Stimulated activated CD8-positive, alpha-beta memory T cell treated with anti-CD3 and anti-CD28 coated beads, Interleukin-2, amount 100 ng/mL, for 1 hour (primary cell): ENCODE measurements at places on chromosomes 13 and 19.

GRCh38 chr19:35904311-35905068 lies 2.2 kb downstream of the HCST start:
- no peak for DNase-seq

DNA sequence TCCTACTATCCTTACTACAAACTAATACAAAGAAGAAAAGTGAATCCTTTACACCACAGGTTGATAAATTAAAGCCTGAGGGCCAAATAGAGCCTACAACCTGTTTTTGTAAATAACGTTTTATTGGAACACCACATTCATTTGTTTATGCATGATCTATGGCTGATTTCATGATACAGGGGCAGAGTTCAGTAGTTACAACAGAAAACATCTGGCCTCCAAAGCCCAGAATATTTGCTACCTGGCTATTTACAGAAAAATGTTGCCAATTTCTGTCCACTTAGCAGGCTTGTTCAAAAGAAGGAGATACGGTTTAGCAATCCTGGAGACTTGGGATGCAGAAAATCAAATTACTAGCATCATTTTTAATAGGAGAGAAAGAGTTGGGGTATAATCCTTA lies 24.1 kb downstream of the DCT start:
- no peak for DNase-seq

GRCh38 chr19:29677001-29677817 lies 11.9 kb downstream of the PLEKHF1 start:
- DNase-seq, result no peak

DNA sequence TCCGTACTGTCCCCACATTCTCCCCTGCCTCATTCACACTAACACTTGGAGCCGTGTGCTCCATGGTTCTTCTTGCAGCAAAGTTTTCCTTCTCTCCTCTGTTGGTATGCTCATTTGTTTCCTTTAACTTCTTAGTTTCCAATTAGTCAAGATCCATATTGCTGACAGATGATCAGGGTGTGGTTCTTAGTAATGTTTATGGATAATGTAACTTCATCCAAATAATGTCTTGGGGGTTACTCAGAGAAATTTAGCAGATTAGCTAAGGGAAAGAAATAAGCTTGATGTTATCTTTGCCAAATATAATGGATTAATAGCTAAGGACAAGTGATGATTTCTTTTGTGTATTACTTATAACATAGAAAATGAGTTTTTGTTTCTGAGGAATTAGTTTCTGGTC lies 174.4 kb downstream of the NUFIP1 start:
- DNase-seq, result no peak

DNA sequence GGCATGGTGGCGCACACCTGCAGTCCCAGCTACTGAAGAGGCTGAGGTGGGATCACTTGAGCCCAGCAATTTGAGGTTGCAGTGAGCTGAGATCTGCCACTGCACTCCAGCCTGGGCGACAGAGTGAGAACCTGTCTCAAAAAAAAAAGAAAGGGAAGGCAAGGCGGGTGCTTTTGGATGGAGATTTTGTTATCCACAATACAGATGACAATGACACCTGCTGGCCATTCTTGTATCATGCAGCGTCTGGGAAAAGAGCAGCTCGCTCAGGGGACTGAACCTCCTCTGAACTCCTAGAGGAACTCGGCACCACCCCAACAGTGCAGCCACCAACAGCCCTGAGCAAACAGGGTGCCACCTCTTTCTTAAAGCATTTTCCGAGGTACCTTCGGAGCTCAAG lies 22.8 kb downstream of the HAUS8 start:
- no peak for DNase-seq

DNA sequence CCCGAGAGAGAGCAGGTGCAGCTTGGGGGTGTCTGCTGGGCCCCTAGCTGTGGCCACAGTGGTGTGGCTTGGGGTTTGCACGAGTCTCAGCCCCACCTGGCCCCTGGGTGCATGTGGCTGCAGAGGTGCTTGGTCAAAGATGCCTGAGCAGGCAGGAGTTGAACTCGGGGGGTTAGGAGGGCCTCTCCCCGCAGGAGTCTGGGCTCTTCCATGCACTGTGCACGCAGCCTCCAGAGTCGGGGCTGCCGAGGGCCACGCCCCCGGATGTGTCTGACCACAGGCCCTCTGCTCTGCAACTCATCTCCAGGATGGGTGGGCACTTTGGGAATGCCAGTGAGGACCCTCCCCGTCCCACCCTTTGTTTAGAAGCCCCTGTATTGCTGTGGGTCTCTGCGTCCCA lies 91.5 kb upstream of the MCF2L start:
- no peak for DNase-seq

- DNase-seq, result no peak
These were observed 129.3 kb downstream of the PTPRS start for GRCh38 chr19:5211217-5211822.

- no peak for DNase-seq
These were observed 471.0 kb downstream of the OLFM4 start for GRCh38 chr13:53499576-53500133.

GRCh38 chr13:71306821-71307220 lies 560.2 kb downstream of the DACH1 start:
- DNase-seq, result no peak

- no peak for DNase-seq
These were observed 60.0 kb upstream of the SERP2 start for GRCh38 chr13:44313674-44314073.

GRCh38 chr13:51687947-51688714 lies 103.9 kb downstream of the WDFY2 start:
- no peak for DNase-seq

- DNase-seq, result no peak
These were observed 137.8 kb upstream of the SOX1 start for GRCh38 chr13:111929036-111929616.

DNA sequence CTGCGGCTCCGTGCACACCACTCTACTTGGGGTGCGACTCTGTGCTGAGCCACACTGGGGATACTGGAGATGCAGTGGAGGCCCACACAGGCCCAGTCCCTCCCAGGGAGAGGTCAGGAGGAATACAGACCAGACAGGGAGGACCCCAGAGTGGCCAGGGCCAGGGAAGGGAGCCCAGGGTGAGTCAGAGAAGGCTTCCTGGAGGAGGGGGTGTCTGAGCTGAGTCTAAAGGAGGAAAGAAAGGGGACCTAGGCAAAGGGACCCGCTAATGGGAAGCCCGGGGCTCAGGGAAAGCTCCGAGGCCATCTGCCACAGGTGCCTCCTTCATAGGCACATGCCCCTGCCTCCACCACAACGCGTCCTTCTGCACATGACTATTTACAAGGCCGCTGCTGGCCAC lies 13.3 kb upstream of the PRKD2 start:
- no peak for DNase-seq

- no peak for DNase-seq
These were observed 35.4 kb downstream of the ZNF557 start for GRCh38 chr19:7104747-7105447.

DNA sequence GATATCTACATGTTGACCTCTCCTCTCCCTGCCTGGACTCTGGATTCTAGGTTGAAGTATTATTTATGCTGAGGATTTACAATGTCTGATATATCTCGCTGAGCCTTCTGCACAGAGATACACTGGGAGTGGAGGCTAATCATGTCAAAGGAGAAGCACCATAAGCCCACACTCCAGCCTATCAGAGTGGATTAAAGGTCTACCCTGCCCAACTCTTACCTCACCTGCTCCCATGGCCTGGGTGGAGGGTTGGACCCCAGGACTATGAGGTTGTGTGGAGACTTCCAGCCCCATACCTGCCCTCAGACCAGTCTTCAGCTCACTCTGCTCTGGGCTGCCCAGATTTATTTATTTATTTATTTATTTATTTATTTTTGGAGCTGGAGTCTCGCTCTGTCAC lies 15.4 kb downstream of the OR10H4 start:
- no peak for DNase-seq

DNA sequence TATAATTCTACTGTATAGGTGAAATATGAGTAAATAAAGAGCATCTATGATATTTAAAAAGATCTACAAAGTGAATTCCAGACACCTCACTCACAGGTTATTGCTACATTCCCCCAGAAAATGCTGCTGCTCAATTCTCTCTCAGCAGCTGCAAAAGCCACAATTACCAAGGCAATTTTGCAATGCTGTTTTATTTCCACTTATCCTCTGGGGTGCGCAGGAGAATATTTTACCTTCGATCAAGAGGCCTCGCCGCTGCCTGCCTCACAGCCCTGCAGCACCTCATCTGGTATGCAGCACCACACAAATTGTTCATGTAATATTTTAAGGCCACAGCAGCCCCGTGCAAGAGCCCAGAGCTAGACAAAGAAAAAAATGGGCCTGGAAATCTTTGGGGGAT lies 333.2 kb downstream of the DNAJC15 start:
- no peak for DNase-seq

DNA sequence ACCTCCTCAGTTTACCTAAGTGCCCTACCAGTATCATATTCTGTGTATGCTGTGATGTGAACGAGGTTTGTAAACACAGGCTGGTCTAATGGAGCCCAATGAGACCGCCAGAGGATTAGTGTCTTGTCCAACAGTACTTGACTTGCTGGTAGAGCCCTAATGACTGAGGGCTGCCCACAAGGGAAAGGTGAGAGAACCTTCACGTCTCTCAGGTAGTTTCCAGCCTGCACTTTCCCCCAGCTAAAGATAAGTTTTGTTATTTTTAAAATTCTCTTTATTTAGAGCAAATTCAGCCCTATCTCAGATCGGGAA lies 498 bp upstream of the RBM26 start:
- no peak for DNase-seq

DNA sequence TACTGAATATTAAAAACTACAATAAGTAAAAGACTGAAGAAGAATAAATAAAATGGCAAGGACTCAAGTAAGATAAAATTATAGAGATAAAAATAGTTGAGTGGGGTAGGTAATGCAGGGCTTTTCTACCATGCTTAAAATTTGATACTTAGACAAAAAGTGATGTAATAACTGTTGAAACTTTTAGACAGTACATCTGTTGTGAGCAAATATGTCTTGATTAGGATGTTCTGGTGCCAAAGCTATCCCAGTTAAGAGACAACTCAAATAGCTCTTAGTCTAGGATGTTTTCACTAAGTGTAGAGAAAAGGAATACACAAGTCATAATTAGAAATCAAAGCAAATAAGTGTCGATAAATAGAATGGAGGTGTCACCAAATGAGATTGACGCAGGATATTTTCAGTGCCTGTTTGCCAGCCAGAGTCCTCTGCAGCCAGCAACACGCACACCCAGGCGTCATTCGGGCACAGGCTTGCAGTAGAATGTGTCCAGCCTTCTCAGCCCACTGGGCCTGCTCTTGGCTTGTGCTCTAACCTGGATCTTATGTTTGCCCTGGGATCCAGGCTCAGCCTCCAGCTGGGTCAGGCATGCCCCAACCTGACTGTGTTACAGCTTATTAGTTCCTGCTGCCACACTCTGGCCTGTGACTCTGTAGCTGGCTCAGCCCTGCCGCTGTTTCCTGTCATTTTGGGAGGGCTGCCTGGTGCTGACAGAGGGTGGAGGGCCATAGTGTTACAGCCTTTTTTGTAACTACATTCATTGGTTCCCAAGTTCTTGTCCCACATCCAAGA lies 766.2 kb downstream of the PCDH17 start:
- DNase-seq, result no peak
